Right lobe of liver (tissue), 6 donors: ENCODE measurements at places on chromosomes 11 and 22.

- DNase-seq = peak; percentile 75
Observed at GRCh38 chr11:61923166-61924063, 6.0 kb upstream of the RAB3IL1 start.

DNA sequence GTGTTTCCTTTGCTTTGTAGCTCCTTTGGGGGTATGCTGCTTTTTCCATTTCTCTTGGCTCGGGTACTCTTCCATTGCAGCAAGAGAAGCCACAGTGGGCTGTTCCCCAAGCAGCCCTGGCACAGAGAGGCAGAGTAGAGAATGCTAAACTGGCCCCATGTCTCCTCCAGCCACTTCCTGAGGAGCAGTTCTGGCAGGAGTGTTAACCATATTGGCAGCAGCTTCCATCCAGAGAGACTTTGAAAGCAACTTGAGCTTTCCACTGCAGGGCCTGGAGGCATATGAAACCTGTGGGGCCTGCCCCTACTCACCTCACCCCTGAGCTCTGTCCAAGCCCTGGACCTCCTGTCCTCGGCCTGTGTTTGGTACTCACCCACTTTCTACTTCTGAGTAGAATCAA, 61.8 kb downstream of the ALX4 start:
- no peak for DNase-seq

DNA sequence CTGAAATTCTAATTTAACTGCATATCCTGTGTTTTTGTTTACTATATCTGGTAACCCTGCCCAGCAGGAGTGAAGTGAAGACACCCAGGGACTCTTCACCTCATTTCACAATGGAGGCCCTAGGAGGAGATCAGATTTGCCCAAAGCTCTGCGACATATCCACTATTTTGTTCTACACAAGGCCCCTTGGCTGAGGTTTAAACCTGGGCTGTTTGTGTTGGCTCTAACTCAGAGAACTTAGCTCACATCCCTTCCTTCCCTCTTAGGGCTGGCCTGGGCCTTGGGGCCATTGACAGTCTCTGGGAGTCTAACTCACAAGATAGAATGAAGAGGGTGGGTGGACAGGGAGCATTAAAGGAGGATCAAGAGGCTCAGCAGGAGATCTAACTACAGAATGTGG, 8.2 kb upstream of the PLA2G3 start:
- DNase-seq = no peak

DNA sequence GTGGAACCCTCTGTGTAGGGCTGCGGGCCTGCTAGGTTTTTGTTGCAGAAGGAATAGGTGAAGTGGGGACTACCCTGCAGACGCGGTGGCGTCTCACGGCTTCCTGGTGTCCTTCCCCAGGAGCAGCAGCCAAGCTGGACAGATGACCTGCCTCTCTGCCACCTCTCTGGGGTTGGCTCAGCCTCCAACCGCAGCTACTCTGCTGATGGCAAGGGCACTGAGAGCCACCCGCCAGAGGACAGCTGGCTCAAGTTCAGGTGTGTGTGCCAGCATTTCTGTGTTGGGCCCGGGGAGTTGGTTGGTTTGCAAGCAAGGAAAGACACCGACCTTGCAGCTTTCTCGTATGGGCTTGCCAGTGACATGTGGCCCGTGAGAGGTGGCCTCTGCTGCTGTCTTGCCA, 15.3 kb downstream of the TAB1 start:
- DNase-seq = peak; percentile 83

GRCh38 chr11:31986201-31986889, 104.5 kb upstream of the RCN1 start:
- no peak for DNase-seq

GRCh38 chr11:94472916-94473799, 20.5 kb downstream of the MRE11 start:
- DNase-seq = no peak

GRCh38 chr11:19951558-19952115, 208.6 kb downstream of the DBX1 start:
- DNase-seq = no peak

- no peak for DNase-seq
Observed at GRCh38 chr11:29527391-29527936, 489.4 kb downstream of the KCNA4 start.

DNA sequence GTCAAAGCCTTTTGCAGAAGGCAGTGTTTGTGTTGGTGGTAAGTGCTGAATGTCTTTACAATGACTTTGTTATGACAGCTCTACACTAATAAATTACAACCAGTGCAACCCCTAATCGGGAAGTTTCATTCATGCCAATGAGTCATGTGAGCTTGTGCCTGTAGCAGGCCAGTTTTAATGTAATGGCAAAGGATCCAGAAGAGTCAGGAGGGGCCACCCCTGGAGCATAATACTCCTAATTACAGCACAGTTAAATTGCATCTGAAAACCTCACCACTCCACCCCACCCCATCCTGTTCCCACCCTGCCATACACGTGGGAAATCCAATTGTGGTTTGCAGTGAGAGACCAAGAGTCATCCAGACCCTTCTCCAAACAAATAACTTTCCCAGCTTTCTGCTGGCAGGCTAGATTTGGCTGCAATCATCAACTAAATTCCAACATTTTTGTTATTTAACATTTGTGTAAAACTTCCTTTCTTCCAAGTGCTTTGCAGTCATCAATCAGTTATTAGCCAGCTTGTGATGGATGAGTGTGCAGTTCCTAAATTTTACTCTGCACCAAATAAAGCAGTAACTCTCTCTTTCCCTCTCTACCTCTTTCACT, 277.3 kb upstream of the FAT3 start:
- DNase-seq = no peak

DNA sequence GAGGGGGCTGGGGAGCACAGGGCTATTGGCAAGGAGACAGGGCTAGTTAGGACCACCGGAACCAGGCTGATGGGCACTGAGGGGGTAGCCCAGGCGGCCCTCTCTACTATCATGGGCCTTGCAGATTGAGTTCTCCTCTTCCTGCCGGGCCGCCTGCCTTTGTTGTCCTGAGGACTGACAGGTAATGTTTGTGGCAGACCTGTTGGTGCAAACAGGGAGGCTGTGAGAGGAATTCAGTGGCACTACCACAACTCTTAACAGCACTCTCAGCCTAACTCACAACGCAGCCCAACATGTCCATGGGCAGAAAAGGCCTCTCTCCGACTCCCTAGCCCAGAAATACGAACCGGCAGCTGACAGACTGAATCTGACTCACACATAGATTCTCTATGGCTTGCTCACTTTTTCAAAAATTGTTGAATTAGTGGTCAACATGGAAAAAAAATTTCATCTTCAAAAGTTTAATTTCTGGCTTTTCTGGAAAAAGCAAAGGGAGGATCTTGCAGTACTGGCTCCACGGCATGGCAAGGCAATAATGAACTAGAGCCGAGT, 11.4 kb downstream of the KCNJ5 start:
- no peak for DNase-seq

GRCh38 chr11:44483919-44484610, 81.4 kb upstream of the CD82 start:
- no peak for DNase-seq

- peak; percentile 73 for DNase-seq
Observed at GRCh38 chr22:33564683-33565082, 355.6 kb downstream of the LARGE1 start.
